Activated naive CD4-positive, alpha-beta T cell (primary cell): ENCODE measurements at places on chromosomes 2 and 18.

- no peak for DNase-seq
Observed at GRCh38 chr2:172098650-172099471, 3.8 kb downstream of the DLX2 start.

GRCh38 chr2:12192762-12193161, 446.3 kb downstream of the LPIN1 start:
- DNase-seq = no peak

DNA sequence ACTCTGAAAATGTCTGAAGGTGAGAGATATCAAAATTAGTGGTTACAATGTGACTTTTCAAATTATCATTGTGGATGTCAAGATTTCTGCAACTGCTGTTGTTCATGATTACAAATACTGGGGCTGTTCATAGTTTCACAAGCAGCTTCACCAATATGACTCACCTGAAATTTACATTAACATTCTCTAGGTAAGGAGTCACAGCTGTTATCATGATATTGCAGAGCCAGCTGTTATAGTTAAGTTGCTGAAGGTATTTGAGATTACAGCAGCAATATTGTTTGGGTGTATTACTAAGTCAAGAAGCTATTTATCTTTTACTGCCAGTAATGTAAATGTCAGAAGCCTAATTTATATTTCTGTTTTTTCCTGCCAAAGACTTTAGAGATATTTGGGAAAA, 140.0 kb downstream of the MC4R start:
- no peak for DNase-seq

- DNase-seq = no peak
Observed at GRCh38 chr2:126827371-126827770, 71.3 kb upstream of the TEX51 start.

DNA sequence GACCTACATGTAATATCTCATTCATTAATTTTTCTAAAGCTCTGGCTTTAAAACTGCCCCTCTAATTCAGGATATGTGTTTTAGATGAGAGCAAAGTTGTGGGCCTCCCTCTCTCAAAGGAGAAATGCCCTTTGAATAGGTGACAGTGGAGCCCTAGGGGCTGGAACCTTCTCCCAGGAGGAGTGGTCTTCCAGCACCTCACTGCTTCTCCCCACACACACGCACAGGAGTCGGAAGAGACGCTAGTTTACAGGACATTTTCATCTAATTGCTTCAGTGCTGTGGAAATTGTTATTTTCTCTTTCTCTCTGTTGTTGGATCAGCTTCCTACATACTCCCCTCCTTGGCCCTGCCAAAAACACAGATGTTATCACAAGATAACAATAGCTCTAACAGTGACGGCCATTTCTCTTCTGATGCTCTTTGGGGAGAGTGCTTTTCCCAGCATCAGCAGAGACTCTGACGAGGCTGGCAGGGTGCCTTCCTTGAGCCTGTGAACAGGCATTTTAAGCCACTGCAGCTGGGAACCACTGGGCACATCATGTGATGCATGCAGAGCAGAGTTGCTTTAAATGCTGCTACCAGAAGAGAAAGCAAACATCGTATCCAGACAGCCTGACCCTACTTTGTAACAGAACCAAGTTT, 209.4 kb upstream of the SP5 start:
- no peak for DNase-seq

- no peak for DNase-seq
Observed at GRCh38 chr2:70890469-70891065, 45.1 kb upstream of the ATP6V1B1 start.

DNA sequence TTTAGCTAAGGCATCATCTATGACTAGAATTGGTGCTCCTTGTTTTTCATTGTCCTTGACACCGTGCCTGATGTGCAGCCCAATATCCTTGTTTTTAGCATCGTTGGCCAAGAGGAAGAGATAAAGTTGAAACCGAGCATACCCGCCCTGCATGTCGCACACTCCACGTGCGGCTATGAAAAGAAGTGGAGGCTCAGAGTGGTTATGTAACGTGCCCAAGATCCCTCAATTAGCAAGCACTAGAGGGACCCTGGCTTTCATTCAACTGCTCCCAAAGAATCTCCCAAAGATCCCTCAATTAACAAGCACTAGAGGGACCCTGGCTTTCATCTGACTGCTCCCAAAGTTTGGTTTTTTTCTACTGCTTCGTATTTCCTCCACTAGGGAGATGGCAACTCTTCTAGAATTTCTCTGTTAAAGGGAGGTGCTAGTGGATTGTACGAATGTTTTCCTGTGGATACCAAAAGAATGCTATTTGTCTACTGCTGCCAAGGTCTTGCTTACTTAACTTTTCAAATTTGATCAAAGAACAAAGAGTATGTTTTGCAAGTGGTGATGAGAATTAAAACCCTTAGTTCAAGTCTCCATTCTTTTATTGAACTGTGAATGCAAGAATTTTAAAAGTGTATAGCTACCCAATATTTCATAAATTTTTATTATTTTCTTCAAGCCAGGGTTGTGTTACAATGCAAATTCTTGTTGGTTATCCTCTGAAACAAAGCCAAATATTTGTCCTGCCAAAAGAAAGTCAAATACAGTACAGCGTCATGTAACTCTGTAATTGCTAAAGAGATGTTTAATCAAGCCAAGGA, 92.1 kb downstream of the AOX1 start:
- DNase-seq = no peak

- DNase-seq = no peak
Observed at GRCh38 chr2:135821190-135821589, 15.8 kb downstream of the LCT start.

DNA sequence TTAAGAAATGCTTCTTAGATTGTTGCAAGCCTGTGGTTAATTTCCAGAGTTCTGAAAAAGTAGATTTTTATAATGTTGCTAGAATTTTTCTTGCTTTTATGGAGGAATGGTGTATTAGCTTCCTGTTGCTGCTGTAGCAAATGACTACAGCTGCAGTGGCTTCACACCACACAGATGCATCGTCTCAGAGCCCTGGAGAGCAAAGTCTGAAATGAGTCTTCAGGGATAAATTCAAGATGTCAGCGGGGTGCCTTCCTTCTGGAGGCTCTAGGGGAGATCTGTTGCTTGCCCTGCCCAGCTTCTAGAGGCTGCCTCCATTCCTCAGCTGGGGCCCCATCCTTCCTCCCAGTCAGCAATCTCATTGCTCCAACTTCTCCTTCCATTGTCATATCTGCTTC, 187.8 kb downstream of the ZNF516 start:
- no peak for DNase-seq

DNA sequence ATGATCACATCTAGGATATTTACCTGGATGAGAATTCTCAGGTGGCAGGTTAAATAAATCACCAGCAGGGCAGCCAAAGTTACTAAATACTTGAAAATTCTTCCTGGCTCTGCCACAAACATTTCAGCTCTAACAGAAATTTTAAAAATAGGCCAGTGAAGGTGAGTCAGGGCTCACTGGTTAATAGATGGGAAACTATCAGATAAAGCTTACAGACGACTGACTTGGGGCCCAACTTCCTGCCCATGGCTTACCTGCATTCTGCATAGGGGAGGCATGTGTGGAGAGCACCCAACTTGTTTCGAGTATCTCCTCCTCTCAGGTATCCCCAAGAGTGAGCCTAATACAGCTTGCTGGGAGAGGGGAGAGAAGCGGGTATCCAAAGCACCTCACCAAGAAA, 57.8 kb downstream of the SPRED2 start:
- no peak for DNase-seq

- no peak for DNase-seq
Observed at GRCh38 chr2:18896125-18896764, 306.9 kb upstream of the NT5C1B start.

GRCh38 chr2:58055033-58055786, 8.6 kb downstream of the VRK2 start:
- DNase-seq = no peak

DNA sequence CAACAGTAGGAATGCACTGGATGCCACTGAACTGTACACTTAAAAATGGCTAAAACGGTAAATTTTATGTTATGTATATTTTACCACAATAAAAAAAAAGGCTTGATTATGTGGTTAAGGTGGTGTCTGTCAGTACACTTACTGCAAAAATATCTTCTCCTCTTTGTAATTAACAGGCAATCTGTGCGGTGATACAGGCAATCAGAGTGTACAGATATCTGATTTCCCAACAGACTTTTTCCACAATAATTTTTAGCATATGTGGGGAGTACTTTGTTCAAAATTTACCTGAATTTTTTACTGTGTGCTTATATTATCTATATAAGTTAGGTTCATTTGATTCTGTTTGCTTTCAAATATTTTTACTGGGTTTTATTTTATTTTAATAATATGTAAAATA, 175.0 kb upstream of the PGAP1 start:
- no peak for DNase-seq
